ENCODE measurements at places on chromosomes 16 and 17.

DNA sequence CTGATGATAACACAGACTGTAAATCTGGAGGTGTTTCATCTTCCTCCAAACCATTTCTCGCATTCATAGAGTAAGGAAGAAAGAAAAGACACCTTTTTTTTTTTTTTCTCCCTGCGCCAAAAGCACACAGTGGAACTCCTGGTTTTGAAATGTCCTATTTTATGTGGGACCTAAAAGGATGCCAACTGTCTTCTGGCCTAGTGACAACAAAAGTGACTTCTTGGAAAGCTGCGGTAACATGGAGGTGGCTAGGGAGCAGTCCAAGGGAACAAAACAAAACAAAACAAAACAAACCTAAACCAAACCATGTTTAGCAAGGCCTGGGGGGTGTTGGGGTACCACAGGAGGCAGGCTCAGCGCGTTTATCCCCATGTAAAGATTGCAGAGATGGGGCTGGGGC, 174.8 kb downstream of the XYLT1 start:
- DNase-seq, result no peak

GRCh38 chr17:34820922-34821321, 140.3 kb downstream of the CCT6B start:
- no peak for DNase-seq

- DNase-seq, result no peak
Measured at GRCh38 chr16:17276010-17276530, 194.7 kb downstream of the XYLT1 start.

DNA sequence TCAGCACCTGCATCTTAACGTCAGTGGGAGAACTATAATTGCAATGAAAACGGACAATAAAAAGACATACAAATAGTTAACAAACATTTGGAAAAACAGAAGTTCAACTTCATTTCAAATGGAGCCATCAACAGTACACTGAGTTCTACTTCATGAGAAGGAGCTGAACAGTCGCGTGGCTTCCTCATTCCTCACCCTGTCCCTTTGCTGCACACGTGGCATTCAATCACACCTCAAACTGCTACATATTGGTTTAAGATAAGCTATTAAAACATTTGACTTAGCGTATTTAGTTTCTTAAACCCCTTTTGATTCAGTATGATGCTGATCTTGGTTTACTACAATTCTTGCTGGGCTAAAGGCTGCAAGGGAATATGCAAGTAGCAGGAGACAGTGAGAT, 76.8 kb downstream of the CDK5R1 start:
- DNase-seq, result no peak

DNA sequence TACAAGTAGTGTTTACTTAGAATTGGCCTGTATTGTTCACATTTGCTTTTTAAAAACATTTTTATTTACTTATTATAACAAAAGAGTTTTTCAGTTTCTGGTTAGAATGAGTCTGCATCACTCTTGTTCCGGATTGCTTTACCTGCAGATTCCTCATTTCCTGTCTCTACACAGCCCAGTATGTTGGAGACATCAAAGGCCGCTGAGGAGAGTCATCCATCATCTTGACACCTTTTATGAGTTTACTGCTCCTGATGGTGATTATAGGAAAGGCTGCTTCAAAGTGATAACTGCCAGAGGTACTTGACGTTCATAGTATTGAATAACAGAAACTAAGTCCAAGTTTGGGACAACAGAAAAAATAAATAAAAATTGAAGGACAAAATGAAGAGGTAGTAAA, 490.5 kb upstream of the CA10 start:
- no peak for DNase-seq

- peak; percentile 29 for DNase-seq
Measured at GRCh38 chr16:89918453-89919347, at the start of gene MC1R. TSS of gene MC1R (plus strand) at chr16:89918862. CDS start at chr16:89919259, 397 bp downstream.

- peak; percentile 94 for DNase-seq
Measured at GRCh38 chr17:3723556-3724377, at the start of gene HASPIN. TSS of gene HASPIN (plus strand) at chr17:3723903. CDS start at chr17:3723936, 33 bp downstream.

DNA sequence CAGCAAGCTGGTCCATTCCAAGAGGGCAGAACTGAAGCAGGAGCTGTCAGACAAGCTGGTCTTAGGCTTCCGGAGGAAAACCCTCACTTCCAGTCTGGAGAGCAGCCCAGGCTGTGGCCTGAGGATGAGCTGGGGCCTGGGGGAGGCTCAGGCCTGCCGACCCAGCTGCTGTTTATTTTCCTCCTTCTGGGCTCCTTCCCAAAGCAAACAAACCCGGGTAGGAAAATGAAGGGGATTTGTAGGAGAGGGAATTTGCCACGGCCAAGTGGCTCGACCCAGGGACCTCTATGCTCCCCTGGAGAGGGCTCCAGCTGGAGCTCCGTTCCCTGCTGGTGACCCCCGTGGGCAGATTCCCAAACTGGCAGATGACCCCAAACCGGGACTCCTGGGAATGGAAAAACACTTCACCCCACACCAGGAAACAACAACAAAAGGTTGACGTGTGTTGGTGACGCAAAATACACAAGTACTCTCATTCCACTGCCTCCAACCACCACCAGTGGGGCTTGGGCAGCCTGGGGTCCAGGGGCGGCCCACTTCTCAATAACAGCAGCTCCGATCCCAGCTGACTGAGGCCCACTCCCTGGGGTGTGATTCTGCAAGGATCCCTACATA, 8.8 kb downstream of the JUP start:
- no peak for DNase-seq

GRCh38 chr17:76383546-76384221, 725 bp upstream of the SPHK1 start:
- DNase-seq, result peak; percentile 46

DNA sequence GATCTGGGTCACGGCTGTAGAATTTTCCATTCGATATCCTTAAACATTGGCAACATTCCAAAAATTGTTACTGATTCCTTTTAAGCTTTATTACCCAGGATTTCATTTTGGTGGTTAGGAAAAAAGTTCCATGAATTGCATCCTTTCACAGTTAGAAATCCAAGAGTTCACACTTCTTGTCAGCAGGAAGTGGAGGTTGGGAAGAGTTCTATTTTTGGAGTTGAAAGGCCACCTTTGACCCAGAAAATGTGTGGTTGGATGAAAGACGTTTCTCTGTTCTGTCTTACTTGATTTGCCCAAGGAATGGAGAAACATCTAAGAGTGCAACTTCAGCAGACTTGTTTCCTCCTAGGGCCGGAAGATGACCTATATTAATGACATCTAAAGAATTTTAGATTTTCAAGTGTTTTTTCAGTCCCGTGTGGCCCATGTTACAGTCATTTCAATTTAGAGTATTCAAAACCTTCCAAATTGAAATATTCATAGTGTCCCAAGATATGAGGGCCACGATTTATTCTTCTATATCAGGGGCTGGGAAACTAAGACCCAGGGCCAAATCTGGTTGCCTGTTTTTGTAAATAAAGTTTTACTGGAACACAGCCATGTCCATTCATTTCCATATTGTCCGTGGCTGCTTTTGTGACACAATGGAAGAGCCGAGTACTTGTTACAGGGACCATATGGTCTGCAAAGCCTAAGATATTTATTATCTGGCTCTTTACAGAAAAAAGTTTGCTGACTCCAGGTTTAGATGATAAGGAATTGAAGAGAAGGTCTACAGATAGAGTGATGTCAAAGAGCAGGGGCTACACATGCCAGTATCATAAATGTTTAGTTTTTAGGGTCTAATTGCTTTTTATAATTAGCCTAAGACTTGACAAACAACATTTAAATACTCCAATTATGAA, 50.2 kb downstream of the CDK5R1 start:
- no peak for DNase-seq

DNA sequence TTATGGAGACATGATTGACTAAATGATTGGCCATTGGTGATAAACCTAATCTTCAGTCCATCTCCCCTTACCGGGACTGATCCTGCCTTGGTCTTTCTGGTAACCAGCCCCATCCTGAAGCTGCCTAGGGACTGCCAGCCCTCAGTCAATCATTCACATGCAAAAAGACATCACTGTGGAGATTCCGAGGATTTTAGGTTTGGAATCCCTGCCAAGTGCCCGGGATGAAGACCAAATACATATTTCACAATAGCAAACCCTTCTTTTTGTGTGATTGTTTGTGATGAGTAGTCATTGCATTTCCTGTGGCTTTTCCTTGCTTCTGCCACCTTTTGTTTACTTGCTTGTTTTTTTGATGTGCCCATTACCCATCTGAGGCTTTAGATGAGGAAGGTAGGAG, 44.0 kb downstream of the EPN2 start:
- no peak for DNase-seq

- no peak for DNase-seq
Measured at GRCh38 chr16:80369138-80369958, 171.4 kb upstream of the DYNLRB2 start.

GRCh38 chr17:8073627-8074484, 13.7 kb downstream of the ALOX12B start:
- peak; percentile 92 for DNase-seq

DNA sequence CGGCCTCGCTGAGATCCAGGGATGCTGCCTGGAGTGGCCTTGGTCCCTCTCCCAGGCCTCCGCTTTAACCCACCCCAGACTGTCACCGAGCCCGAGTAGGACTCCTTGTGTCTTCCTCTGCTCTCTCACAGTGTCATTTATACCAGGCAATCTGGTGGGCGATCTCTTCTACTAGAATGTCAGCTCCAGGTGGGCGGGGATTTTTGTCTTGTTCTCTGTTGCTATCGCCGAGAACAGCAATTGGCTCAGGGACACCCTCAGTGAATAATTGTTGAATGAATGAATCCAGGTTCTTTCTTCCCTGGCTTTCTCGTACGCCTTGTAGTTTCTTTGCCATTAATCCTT, 591 bp downstream of the DHX38 start:
- no peak for DNase-seq

DNA sequence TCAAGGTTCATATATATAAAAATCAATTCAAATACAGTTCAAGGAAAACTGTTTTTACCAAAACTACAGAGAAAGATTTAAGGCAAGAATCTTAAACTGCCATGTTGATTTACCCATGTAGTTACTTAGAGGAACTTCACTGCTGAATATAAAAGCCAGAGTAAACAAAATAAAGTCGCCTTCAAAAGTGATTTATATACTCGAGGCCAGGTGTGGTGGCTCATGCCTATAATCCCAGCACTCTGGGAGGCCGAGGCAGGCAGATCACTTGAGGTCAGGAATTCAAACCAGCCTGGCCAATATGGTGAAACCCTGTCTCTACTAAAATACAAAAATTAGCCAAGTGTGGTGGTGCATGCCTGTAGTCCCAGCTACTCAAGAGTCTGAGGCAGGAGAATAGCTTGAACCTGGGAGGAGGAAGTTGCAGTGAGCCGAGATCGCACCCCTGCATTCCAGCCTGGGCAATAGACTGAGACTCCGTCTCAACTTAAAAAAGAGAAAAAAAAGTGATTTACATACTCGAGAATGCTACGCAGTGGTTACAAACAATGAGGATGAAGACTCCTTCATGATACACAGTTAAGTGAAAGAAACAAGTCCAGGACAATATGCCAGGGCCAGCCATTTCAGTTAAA, 54.1 kb upstream of the CNEP1R1 start:
- no peak for DNase-seq

- DNase-seq, result no peak
Measured at GRCh38 chr16:80040814-80041213, 440.3 kb upstream of the MAF start.

- no peak for DNase-seq
Measured at GRCh38 chr17:70422862-70423261, 253.5 kb downstream of the KCNJ2 start.

DNA sequence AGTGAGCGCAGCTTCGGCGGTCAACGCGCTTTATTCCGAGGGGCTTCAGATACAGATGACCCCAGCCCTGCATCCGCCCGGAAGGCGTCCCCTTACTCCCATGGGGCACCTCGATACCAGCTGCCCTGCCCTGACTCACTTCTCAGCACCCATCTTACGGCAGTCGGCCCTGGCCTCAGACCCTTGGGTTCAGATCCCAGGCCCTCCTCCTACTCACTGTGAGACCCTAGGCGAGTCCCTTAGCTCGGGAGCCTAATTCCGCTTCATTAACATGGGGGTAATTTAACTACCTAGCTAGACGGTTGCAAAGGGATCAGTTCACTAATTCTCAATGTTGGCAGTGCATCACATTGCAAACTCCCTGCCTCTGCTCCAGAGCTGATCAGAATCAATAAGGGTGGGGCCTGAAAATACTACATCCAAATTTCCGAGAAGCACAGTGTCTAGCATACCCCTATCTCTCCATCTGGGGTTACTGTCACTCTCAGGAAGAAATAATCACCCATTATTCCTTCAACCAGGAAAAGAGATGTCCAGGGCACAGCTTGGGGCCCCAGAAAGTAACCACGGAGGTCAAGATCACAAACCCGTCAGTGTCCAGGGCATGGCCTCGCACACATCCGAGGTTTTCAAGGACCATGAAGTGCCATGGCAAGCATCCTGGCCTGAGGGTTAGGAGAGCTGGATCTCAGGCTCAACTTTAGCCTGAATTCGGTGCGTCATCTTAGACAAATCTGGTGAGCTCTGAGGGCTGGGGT, 415 bp upstream of the FLOT2 start:
- no peak for DNase-seq

DNA sequence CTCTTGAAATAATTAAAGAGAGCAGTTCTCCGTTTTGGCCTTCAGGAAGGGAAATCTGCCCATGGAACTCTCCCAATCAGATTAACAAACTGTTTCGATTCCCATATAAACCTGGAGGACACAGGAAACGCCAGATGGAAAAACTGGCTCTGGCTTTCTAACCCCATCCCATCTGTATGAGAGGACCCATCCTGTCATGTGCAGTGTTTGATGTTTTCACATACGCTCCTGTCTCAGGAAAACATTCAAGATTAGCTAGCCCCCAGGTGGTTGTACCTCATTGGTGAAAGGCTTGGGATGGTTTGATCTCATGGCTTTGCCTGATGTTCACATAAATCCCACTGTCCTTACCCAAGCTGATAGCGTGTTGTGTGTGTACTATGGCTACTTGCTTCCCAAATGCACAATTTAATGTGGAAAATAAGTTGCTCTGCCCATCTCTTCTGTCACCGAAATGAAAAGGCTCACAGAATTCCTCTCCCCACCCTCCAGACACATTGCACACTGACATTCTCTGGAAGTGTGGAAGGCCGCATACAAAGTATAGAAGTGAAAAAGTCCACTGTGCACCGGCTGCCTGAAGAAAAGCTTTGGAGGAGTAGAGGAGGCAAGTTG, 18.2 kb upstream of the ERN1 start:
- no peak for DNase-seq

- no peak for DNase-seq
Measured at GRCh38 chr16:89120921-89121351, 27.3 kb downstream of the ACSF3 start.

DNA sequence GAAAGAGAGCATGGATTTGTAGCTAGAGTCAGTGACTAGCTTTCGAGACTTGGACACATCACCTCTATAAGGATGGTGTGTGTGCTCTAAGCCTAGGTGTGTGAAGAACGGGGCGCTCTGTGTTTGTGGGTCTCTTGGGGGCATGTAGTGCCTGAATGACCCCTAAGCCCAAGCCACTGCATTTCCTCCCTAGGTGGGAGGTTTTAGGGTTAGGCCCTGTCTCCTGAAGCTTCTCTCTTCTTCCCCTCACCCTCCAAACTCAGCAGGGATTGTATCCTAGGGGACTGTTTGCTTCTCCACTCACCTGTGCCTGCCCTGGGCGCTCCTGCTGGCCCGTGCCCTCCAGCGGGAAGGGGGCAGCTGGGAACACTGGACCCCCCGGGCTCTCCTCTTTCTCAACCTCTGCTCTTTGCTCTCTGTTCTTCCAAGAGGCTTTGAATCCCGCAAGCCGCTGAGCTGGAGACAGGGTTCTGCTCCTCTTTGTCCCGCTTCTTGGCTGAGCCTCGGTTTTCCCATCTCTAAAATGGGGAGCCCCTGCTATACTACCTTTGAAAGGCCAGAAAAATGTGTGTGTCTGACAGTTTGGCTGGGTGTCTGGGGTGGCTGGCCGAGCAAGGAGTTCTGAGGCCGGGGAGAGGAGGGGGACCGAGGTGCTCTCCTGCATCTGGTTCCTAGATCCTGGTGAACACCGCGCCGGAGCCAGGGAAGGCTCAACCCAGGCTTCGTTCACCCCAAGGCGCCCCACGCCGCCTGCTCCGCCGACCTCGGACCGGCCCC, 810 bp downstream of the CYGB start:
- DNase-seq, result no peak
